ENCODE measurements at places on chromosomes 5 and 9.

- DNase-seq: peak; percentile 73
Measured at GRCh38 chr9:129570450-129571297, 50.2 kb downstream of the C9orf50 start.

DNA sequence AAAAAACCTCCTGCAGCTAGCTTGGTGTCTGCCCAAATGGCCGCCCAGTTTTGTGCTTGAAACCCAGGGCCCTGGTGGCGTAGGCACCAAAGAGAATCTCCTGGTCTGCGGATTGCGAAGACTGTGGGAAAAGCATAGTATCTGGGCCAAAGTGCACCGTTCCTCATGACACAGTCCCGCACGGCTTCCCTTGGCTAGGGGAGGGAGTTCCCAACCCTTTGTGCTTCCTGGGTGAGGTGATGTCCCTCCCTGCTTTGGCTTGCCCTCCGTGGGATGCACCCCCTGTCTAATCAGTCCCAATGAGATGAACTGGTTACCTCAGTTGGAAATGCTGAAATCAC is 83.0 kb upstream of the JAK2 start:
- DNase-seq: no peak

- no peak for DNase-seq
Measured at GRCh38 chr9:16625161-16625631, 245.3 kb downstream of the BNC2 start.

- no peak for DNase-seq
Measured at GRCh38 chr5:85000671-85001070, 616.0 kb upstream of the EDIL3 start.

GRCh38 chr5:5505815-5506214 is 83.3 kb downstream of the ICE1 start:
- no peak for DNase-seq

GRCh38 chr5:175837171-175837699 is 34.1 kb upstream of the CPLX2 start:
- peak; percentile 81 for DNase-seq

GRCh38 chr9:131291795-131292315 is 2.3 kb downstream of the PLPP7 start:
- DNase-seq: no peak

GRCh38 chr9:120735415-120736126 is 21.3 kb upstream of the MEGF9 start:
- DNase-seq: no peak

GRCh38 chr5:138611678-138612218 is 36.5 kb upstream of the HSPA9 start:
- DNase-seq: no peak

GRCh38 chr9:126626127-126626925 is 12.6 kb downstream of the LMX1B start:
- DNase-seq: peak; percentile 85

GRCh38 chr9:95261890-95262289 is 55.6 kb downstream of the FANCC start:
- no peak for DNase-seq

DNA sequence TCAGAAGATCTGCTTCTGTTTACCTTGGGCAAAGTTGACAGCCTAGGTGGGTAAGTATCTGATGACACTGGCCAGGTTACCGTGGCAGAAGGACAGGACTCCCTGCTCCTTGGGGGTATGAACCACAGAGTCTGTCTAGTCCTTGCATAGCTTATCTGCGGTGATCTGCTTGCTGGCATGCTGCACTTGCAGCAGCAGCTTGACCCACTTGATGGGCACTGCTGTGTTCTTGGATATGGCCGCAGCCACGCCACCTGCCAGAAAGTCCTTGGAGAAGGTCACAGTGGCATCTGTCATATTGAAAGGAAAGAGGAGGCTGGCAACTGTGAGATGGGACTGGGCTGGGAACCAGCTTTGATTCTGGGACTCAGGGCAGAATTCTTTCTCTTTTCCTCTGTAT is 35.9 kb upstream of the POC5 start:
- DNase-seq: no peak

DNA sequence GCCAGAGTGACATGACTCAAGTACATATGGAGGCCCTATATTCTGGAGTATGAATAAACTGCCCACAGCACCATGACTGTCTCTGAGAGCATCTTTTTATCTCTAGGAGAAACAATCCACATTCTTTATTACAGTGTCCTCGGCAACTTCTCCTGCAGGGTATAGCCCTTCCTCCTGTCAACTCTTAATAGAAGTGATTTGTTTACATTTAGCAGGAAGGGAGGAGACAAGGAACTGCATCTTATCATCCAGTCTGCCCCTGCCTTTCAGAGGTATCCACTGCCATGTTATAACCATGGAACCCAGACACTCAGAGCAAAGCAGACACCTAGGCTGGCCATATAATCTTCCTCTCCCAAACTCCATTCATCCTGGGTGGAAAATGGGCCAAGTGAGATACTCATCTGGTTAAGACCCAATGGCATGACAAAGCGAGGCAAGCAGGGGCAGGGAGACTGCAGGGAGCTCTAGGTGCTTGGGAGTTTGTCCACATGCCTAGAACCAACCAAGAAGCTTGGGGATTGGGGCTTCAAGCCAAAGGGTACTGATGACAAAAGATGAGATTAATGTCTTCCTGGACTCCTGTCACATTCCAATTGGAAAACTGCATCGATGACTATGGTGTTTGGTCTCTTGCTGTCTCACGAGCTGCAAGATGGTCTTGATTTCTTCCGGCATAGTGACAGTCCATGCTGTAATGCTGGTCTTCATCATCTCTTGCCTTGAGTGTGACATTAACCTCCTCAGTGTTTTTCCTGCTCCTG is 620.5 kb upstream of the KLF4 start:
- no peak for DNase-seq

DNA sequence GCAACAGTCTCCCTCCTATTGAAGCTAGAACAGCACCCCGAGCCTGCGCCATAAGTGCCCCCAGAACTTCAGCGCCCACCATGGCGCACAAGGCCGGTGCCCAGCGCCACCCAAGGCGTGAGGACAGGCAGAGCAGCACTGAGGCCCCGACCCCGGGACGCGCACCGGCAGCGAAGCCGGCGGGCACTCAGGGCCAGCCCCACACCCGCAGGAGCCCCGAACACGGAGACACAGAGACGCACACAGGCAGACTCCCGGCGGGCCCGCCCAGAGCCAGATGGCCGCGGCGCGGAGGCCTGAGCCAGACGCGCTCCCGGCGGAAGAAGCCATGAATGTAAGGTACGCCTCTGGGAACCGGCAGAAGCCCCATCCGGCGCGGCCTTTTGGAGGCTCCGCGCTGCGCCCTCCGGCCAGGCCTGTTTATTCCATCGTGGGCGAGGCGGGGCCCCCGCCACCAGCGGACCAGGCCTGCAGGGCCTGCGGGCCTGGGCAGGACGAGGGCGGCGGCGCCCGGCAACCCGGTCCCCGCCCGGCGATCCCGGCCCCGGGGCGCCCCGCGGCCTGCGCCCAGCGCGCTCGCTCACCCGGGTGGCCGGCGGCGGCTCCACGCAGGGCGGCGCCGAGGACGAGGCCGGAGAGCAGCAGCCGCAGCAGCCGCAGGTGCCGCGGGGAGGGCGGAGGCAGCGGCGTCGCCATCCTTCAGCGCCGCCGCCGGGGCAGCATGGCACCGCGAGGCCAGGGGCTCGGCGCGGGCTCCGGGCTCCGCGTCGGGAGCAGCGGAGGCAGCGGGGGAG is 486 bp downstream of the NPDC1 start:
- DNase-seq: peak; percentile 89
